ENCODE measurements at places on chromosomes 6 and 20.

DNA sequence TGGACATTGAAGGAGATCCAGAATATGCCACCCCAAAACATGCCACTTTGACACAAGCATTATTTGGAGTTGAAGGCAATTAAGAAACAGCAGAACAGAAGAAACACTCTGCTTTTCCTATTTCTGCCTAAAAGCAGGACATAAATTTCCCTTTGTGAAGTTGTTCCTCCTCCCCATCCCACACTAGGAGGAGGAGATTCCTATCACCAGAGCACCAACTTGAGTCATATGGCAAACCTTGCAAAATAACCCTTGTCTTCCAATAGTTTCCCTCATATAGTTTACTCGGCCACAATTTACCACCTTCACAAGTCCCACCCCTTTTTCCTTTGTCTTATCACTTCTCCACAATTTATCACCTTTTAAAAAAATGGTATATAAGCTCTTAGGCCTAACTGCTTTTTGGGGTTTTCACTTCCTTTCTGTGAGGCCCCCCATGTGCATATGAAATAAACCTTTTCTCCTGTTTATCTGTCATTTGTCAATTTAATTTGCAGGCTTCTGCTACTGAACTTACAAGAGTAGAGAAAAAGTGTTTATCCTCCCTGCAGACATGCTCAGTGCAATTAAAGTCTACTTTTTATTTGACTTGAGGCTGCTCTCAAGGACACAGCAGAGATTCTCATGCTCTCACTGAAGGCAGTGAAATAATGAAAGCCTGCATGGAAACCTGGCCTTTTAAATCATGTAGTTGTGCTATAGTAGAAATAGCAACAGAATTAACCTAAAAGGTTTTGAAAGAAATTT, 2.8 kb upstream of the RAB23 start:
- DNase-seq = no peak

DNA sequence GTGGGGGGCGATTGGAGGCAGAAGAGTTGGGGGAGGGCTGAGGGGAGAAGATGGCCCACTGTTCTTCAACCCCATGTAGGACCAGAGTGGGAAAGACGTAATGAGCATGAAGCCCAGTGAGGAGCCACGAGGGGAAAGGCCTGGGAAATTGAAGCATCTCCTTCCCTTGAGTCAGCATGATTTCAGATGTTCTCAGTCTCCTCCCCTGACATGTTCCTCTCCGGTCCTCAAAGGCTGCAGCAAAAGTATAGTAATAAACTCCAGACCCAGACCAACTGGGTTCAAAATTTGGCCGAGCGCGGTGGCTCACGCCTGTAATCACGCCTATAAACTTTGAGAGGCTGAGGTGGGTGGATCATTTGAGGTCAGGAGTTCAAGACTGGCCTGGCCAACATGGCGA, 1.9 kb upstream of the NFKBIE start:
- no peak for DNase-seq

DNA sequence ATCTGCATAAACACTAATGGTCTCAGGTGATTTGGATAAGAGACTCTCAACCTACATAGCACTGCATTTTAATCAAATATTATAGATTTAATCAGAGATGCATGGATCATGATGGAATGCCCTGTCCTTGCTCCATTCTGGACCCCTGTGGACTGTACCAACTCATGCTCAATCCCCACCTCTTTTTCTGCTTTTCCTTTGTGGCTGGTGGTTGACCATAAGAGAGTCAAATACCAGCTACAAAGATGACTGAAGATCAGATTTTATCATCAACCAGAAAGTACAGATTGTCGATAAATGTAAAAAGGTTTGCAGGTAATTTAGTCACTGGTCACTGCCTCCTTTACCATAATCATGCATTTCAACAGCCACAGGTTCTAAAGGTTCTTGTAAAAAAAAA, 116.2 kb downstream of the ME1 start:
- no peak for DNase-seq

DNA sequence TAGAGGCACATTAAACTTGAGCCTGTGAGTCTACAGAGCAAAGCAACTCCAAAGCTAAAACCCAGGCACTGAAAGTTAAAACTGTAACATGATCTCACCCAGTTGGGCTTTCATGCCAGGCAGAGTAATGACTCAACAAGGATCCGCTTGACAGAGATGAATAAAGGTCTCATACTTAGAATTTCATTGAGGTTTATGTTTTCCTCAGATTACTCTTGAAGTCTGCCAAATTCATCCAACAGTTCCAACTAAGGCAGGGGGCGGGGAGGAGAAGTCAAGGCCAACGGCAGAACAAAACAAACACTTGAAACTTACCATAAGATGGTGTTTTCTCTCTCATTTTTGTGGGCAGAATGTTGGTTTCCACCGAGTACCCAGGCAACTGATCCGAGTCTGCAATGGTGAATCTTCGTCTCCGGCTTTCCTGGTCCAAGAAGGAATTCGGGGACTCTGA, 54.0 kb upstream of the IPCEF1 start:
- no peak for DNase-seq

All from NCI-H1694 (cell line).